Left ventricle myocardium inferior (tissue), 1 donor: ENCODE measurements at places on chromosomes 3 and 15. TPM values are rescaled to one million over a fixed set of nuclear protein-coding genes. Genes with fewer than 3 reads are reported as not detected.

DNA sequence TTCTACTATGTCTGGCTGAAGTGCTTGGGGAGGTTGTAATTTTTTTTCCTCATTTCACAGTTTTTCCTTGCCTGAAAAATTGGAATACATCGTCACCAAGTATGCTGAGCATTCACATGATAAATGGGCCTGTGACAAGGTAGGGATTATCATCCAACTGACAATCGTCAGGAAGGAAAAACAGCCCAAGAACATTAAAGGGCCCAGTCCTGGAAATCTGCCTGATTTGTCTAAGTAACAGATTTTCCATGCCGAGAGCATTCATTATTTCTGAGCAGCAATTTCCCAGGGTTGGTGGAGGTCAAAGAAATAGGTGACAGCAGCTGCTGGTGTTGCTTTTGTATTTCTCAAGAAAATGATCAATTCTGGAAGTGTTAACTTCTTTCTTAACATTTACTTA lies 226.0 kb upstream of the CHRM5 start:
- peaks cover 32% of the 10 kb centered on the region for H3K27me3 ChIP-seq
- H3K4me3 ChIP-seq: no peak overlapping the region
- H3K36me3 ChIP-seq: no peaks in the 10 kb centered on the region
- H3K4me1 ChIP-seq: no peaks in the 10 kb centered on the region

DNA sequence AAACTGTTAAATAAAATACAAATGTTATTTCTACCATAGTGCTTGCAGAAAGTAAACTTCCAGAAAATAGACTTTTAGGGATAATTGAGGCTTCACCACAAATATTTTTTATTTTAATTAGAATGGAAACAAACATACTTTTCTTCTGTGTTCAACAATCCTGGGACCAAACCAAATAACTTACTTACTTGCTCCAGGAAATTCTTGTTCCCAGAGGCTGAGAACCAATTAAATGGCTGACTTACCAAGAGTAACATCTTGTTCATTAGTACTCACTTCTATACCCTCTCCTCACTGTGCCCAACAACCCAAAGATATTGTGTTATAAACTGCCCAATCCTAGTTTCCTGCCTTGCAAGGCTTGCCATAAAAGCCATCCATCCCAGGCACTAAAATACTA lies 172.2 kb upstream of the PFN2 start:
- no peaks in the 10 kb centered on the region for H3K36me3 ChIP-seq
- no peak for DNase-seq

The PLA2G4E gene
- total RNA-seq: not detected

The CADPS gene
- total RNA-seq: 25.0 TPM

- no peak overlapping the region for H3K4me3 ChIP-seq
- H3K4me1 ChIP-seq: no peaks in the 10 kb centered on the region
- no peak overlapping the region for H3K27ac ChIP-seq
- DNase-seq: no peak
Observed at GRCh38 chr3:49058011-49058410, 28.8 kb upstream of the IMPDH2 start.

The SLC28A2 gene
- not detected for total RNA-seq

GRCh38 chr3:78845605-78846004 lies 922.2 kb downstream of the ROBO1 start:
- peaks cover 18% of the 10 kb centered on the region for H3K4me1 ChIP-seq
- no peaks in the 10 kb centered on the region for H3K36me3 ChIP-seq
- no peaks in the 10 kb centered on the region for H3K27me3 ChIP-seq
- DNase-seq: no peak
- no peak overlapping the region for H3K4me3 ChIP-seq

- no peaks in the 10 kb centered on the region for H3K36me3 ChIP-seq
- H3K4me3 ChIP-seq: no peak overlapping the region
- DNase-seq: no peak
- H3K27ac ChIP-seq: no peak overlapping the region
- H3K4me1 ChIP-seq: peaks cover 20% of the 10 kb centered on the region
- no peaks in the 10 kb centered on the region for H3K27me3 ChIP-seq
Observed at GRCh38 chr3:65653731-65654130, 385.0 kb downstream of the MAGI1 start.

GRCh38 chr15:69119001-69119400 lies 41.4 kb upstream of the GLCE start:
- H3K4me1 ChIP-seq: no peaks in the 10 kb centered on the region
- no peak overlapping the region for H3K4me3 ChIP-seq
- no peak for DNase-seq
- H3K27ac ChIP-seq: no peak overlapping the region
- peaks cover 24% of the 10 kb centered on the region for H3K27me3 ChIP-seq

- no peak overlapping the region for H3K27ac ChIP-seq
- H3K4me3 ChIP-seq: no peak overlapping the region
- no peak for DNase-seq
- H3K27me3 ChIP-seq: peaks cover 60% of the 10 kb centered on the region
- H3K4me1 ChIP-seq: no peaks in the 10 kb centered on the region
Observed at GRCh38 chr15:23628612-23629233, 18.9 kb downstream of the MAGEL2 start.

DNA sequence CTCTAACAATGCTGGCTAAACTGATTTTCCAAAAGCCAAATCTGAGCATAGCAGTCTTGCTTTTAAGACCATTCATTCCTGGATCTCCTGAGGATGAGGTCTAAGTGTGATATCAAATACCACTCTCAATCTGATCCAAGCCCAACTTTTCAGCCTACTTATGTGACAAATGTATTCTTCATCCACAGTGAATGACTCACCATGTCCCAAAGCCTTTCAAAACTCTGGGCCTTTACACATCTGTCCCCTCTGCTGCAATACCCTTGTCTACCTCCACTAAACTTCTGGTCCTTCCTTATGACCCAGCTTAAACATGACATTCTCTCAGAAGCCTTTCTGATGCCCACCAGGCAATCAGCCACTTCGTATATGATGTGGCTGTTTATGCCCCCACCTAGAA lies 4.6 kb downstream of the ANAPC13 start:
- peaks cover 51% of the 10 kb centered on the region for H3K36me3 ChIP-seq
- H3K4me3 ChIP-seq: no peak overlapping the region
- peaks cover 72% of the 10 kb centered on the region for H3K4me1 ChIP-seq
- DNase-seq: no peak

The FURIN gene
- 42.7 TPM for total RNA-seq

DNA sequence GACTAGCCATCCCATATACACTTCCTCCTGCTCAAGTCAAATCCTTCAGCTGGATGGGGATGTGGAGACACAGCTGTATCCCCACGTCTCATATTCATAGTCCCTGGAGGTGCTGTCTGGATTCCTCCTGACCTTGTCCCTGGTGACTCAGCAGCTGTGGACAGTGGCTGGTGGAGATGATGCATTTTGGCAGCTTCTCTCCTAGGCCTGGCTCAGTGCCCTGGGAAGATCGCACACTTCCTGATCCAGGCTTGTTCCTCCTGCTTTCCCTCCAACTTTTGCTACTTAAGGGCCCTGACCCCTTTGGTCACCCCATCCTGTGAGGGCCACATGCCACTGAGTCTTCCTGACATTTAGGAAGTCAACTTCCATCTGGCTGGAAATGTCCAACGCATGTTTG lies 44.4 kb downstream of the ADAMTSL3 start:
- peaks cover 55% of the 10 kb centered on the region for H3K4me1 ChIP-seq
- peak; percentile 76 for DNase-seq
- H3K27me3 ChIP-seq: no peaks in the 10 kb centered on the region
- H3K36me3 ChIP-seq: no peaks in the 10 kb centered on the region

GRCh38 chr3:11203961-11204360 lies 49.7 kb downstream of the HRH1 start:
- H3K27ac ChIP-seq: no peak overlapping the region
- peaks cover 20% of the 10 kb centered on the region for H3K4me1 ChIP-seq
- H3K27me3 ChIP-seq: no peaks in the 10 kb centered on the region
- DNase-seq: no peak

- no peak overlapping the region for H3K27ac ChIP-seq
- H3K27me3 ChIP-seq: no peaks in the 10 kb centered on the region
- no peaks in the 10 kb centered on the region for H3K4me1 ChIP-seq
- no peak for DNase-seq
- H3K36me3 ChIP-seq: no peaks in the 10 kb centered on the region
- no peak overlapping the region for H3K4me3 ChIP-seq
Observed at GRCh38 chr3:106440672-106441071, 571.9 kb upstream of the CBLB start.

- no peak overlapping the region for H3K4me3 ChIP-seq
- peaks cover 48% of the 10 kb centered on the region for H3K4me1 ChIP-seq
- DNase-seq: no peak
- H3K27me3 ChIP-seq: no peaks in the 10 kb centered on the region
Observed at GRCh38 chr3:120560304-120561250, 35.6 kb upstream of the NDUFB4 start.

DNA sequence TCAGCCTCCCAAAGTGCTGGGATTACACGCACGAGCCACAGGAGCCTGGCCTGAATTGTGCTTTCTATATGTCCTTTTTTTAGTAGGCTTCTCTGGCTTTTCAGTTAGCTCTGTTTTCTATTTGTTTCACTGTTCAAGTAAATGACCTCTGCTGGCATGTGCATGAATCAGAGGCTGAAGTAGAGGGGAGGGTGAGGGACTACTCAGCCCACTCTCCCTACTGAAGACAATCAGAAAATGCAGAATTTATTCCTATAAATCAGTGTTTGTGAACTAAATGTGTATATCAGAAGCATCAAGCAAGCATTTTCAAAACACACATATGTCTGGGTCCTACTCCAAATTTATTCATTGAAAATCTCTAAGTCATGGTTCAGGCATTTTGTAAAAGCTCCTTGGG lies 45.0 kb downstream of the ZMAT3 start:
- H3K4me3 ChIP-seq: no peak overlapping the region
- DNase-seq: no peak
- no peak overlapping the region for H3K27ac ChIP-seq

GRCh38 chr3:150738688-150739087 lies 24.3 kb downstream of the SIAH2 start:
- H3K27me3 ChIP-seq: no peaks in the 10 kb centered on the region
- no peak overlapping the region for H3K4me3 ChIP-seq
- H3K27ac ChIP-seq: peak overlapping the region; percentile 2
- peaks cover 16% of the 10 kb centered on the region for H3K36me3 ChIP-seq

- no peak overlapping the region for H3K4me3 ChIP-seq
- H3K36me3 ChIP-seq: peaks cover 93% of the 10 kb centered on the region
- peaks cover 15% of the 10 kb centered on the region for H3K4me1 ChIP-seq
- peak; percentile 37 for DNase-seq
- H3K27me3 ChIP-seq: no peaks in the 10 kb centered on the region
Observed at GRCh38 chr15:43769584-43770228, 7.1 kb downstream of the ELL3 start.

The GALNT15 gene
- total RNA-seq: 6.6 TPM

The TMEM39A gene
- total RNA-seq: 12.2 TPM

GRCh38 chr3:124887177-124887931 lies at the start of gene ITGB5:
ITGB5 (minus strand) TSS chr3:124887365; CDS start chr3:124887000, 365 bp downstream.
- peak within 1 kb of the TSS; percentile 93 for H3K27ac ChIP-seq
- DNase-seq: peak; percentile 86
- H3K4me3 ChIP-seq: peak within 1 kb of the TSS; percentile 94
- no peaks in the 10 kb centered on the region for H3K27me3 ChIP-seq

The REC114 gene
- total RNA-seq: 1.4 TPM

The CD86 gene
- 3.6 TPM for total RNA-seq

DNA sequence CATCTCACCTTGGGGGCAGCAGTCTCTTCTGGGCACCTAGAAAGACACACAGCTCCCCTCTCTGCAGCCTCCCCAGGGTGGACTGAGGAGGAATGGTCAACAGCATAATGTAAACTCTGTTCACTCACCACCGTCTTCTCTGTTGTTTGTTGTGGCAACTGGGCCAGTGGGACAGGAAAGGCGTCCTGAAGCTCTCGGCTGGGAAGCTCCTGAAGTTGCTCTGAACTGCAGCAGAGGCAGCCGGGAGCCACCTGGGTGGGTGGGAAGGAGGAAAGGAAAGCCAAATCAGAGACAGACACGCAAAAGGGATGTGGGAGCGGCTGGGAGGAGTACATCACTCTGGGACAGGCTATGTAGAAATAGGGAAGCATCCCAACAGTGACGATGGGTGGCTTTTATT lies 52.7 kb downstream of the MYLK start:
- H3K27ac ChIP-seq: no peak overlapping the region
- peaks cover 5% of the 10 kb centered on the region for H3K27me3 ChIP-seq
- no peaks in the 10 kb centered on the region for H3K36me3 ChIP-seq

DNA sequence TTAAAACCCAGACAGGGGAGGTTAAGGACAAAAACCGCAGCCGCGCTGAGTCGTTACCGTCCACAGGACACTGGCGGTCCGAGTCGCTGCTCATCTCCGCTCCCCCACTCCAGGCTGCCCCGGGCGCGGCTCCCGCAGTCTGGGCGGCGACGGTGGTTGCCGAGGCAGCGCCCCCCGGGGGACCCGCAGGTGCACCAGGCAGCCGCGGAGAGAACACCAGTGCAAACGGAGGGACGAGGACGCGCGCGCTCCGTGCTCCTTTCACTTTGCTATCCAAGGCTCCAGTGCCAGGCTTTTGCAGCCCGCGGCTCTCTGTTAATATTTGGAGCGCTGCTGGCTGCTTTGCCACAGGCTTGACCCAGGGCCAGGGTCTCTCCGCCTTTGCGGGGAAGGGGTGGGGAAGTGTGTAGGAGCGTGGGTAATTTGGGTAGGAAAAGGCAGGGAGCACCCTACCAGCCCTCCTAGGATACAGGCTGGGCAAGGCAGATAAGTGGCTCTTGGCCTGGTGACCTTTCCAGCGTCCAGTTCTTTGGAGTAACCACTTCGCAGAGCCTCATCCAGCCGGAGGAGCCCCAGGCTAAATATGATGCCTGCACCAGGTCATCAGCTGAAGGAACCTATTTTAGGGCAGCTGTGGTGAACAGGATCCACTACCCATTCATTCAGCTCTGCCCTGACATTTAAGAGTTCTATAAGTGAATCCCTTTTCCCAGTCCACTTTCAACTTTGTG lies at the start of gene GADL1:
Gene GADL1, minus strand, starts transcription at position 141 of the 731 bp plus-strand sequence. Its CDS starts 47 bp downstream, at position 94.
- no peaks in the 10 kb centered on the region for H3K36me3 ChIP-seq
- peak; percentile 24 for DNase-seq
- H3K4me1 ChIP-seq: peaks cover 13% of the 10 kb centered on the region
- H3K27me3 ChIP-seq: peaks cover 31% of the 10 kb centered on the region
- H3K27ac ChIP-seq: no peak within 1 kb of the TSS

GRCh38 chr3:38214560-38214959 lies 49.2 kb downstream of the OXSR1 start:
- no peaks in the 10 kb centered on the region for H3K27me3 ChIP-seq
- peaks cover 37% of the 10 kb centered on the region for H3K4me1 ChIP-seq
- H3K27ac ChIP-seq: no peak overlapping the region
- no peak for DNase-seq
- H3K36me3 ChIP-seq: peaks cover 18% of the 10 kb centered on the region

The PIF1 gene
- total RNA-seq: 0.41 TPM

DNA sequence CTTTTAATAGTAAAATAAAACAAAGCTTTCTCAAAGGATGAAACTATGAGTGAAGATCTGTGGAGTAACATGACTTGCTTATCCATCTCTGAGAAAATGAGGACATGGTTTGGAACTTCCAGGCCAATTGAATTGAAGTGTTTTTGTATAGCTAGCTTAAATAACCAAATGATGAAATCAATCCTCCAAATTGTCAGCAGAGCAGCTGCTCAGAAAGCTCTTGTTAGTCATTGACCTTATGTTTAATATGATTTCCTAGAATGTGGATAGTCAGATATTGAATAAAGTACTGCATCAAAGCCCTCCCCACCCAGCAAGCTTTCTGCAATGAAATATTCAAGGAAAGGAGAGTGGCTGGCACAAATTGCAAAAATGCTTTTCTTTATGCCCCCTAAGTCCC lies 437.2 kb downstream of the MFSD1 start:
- no peaks in the 10 kb centered on the region for H3K27me3 ChIP-seq
- no peak for DNase-seq
- H3K4me1 ChIP-seq: no peaks in the 10 kb centered on the region
- H3K36me3 ChIP-seq: no peaks in the 10 kb centered on the region
- no peak overlapping the region for H3K27ac ChIP-seq
